ENCODE measurements at places on chromosomes 3 and 15.

DNA sequence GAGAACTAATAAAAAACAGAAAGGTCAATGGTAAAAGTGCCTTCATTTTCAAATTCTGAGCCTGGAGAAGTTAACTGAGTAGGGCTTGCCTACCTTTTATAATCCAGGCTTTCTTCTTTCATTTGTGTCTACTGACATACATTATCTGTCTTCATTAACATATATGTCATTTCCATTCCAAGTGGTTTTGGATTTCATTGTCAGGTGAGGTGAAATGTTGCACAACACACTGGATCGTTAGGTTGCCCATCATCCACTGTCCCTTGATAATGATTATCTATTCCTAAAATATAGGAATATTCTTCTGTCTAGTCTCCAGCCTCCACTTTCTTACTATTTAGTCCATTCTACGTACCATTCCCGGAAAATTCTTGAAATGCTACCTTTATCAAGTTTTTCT is 55.0 kb upstream of the CP start:
- no peak for DNase-seq

- DNase-seq = no peak
These were observed 61.9 kb downstream of the WHAMM start for GRCh38 chr15:82871358-82871757.

DNA sequence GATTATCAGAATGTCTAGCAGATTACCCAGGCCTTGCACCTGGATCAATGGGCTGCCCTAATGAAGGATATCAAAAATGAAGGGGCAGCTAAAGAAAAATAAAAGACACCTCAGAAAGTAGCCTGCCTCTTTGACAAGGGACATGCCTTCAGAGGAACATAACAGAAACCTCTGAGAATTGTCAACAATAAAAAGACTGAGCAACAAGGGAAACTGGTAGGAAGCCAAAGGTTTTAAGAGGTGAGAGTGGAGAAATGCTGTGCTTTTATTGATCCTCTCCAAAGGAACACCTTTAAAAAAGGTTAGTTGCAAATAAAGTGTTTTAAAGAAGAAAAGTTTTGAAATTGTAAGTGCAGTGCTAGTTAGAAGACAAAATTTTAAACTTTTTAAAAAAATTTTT is 187.8 kb upstream of the TTC14 start:
- DNase-seq = no peak

DNA sequence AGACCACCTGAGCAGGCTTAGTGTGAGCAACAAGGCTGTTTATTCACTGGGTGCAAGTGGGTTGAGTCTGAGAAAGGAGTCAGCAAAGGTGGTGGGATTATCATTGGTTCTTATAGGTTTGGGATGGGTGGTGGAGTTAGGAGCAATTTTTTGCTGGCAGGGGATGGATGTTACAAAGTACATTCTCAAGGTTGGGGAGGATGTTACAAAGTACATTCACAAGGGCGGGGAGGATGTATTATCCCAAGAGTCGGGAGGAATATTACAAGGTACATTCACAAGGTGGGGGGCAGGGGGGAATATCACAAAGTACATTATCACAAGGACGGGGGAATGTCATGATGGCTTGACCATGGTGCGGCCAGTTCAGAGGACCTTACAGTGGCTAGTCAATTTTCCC is 32.9 kb upstream of the OSBPL11 start:
- DNase-seq = no peak

DNA sequence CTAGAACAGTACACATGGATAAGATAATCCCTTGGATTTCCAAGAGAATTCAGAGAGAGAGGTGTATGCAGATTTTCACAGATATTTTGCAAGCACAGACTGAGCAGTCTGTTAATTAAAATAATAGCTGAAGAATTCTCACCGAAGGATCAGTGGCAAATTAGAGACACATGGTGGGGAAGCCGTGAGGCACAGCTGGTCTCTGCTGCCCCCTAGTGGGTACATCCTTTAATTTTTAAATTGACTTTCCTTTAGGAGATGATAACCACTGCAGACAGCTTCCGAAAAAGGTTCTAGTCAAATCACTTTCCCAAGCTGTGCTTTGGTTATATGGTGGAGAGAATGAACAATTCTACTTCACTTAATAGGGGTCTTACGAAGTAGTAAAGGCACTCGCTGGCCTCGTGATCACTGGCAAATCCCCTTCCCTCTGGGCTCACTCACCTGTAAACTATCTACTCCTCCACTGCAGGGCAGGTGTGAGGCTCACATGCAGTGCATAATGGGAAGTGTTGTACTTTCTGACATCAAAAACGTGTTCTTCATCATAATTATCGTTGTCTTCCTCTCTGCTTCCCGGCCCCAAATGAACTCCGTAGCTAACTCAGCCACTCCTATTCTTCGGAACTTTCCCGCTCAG is 19.5 kb downstream of the MESD start:
- peak; percentile 37 for DNase-seq

GRCh38 chr3:156643729-156644389 is 30.5 kb upstream of the TIPARP start:
- no peak for DNase-seq

GRCh38 chr15:70034141-70034540 is 63.6 kb downstream of the TLE3 start:
- DNase-seq = no peak

GRCh38 chr3:52527732-52528585 is 5.7 kb downstream of the NT5DC2 start:
- DNase-seq = no peak

- DNase-seq = no peak
These were observed 15.4 kb upstream of the ABHD10 start for GRCh38 chr3:111963424-111963823.

GRCh38 chr3:138774529-138775253 is 60.0 kb downstream of the PIK3CB start:
- DNase-seq = peak; percentile 100

DNA sequence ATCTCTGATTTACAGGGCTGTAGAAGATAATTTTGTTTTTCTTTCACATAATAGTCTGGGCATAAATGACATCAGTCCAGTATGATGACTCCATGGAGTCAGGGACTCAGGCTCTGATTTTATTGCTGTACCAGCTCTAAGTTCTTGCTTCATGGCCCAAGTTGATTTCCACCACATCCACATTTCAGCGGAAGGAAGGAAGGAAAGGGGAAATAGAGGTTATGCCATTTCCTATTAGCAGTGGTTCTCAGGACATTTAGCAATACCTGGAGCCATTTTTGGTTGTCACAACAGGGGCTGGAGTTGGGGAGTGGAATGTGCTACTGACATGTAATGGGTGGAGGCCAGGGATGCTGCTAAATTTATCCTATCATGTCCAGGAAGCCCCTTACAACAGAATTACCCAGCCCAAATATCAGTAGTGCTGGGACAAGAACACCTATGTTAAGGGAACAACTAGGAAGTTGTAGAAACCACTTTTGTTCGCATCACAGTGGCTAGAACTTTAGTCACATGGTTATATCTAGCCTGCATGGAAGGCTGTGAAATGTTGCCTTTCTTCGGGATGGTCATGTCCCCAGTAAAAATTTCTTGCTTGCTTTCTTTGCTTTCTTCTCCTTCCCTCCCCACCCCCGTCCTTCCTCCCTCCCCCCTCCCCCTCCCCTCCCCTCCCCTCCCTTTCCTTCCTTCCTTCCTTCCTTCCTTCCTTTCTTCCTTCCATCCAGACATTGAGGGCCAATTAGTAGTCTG is 42.1 kb downstream of the OXSR1 start:
- no peak for DNase-seq

DNA sequence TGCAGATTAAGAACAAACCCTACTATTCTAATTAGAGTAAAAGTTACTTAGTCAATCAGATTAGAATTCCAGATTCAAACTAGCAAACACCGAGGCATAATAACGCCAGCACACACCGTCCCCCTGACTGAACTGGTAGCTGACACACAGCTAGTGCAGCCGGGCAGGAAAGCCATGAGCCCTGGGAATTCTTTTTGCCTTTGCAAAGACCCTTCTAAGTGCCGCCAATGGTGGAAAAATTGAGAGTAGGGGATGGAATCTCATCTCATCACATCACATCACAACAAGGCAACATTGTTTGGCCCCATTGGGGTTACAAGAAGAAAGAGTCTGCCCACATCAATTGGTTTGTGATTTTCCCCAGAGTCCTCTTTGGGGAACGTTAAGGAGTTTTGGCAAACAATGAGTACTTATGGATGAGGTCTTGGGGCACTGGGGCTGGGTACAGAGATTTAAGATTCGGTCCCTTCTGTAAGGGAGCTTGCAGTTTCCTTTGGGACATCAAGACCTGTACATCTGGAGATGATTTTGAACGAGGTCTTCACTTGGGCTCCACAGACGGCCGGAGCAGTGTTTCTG is 120.4 kb upstream of the MEF2A start:
- DNase-seq = no peak

GRCh38 chr3:57397175-57398026 is 104.9 kb upstream of the ASB14 start:
- no peak for DNase-seq

GRCh38 chr15:101123222-101123910 is 128.5 kb downstream of the CHSY1 start:
- DNase-seq = no peak

DNA sequence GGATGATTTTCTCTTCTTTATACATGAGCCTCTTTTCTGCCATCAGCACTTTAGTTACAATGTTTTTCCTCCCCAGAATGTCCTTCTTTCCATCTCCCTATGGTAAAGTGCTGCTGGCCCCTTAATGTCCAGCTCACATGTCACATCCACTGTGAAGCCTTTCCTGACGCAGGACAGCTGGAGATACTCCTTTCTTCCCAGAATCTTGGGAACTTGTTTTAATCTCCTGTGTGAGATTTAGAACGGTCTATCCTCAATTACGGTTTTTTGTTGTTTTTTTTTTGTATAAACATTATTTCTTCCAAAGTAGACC is 147.7 kb upstream of the TSC22D2 start:
- DNase-seq = no peak

GRCh38 chr3:108475220-108475782 is 35.1 kb downstream of the MYH15 start:
- DNase-seq = no peak

DNA sequence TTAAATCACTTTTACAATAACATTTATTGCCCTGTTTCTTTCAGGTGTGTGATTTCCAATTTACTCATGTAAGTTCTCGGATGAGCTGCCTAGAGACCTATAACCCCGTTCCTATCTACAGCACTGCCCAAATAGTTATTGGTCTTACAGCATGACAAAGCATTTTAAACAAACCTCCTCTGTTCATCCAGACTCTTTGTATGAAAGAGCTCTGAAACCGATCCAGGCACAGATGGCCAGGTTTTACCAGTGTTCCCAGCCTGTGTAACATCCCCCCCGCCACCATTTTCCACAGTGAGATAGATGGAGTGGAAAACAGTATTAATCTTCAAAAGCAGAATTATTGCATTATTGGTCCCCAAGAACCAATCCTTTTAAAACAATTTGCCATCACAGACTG is 59.0 kb upstream of the SPTSSB start:
- DNase-seq = no peak

DNA sequence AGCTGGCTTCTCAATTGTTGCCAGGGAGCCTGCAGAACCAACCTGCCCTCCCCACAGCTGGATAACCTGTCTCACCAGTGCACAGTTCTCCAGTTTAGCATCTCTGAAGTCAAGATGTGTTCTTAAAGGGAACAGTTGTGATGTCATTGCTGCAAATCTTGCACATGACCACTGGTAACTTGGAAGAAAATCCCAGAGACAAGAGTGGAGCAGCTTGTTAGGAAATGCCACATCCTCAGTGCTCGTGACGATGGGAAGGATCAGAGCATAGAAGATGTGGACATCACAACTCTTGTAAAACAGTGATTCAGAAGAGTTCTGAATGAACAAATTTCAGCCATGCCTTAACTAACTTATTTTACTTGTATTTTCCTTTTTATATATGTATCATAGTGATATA is 36.1 kb upstream of the LIMD1 start:
- DNase-seq = no peak

- no peak for DNase-seq
These were observed 166.0 kb downstream of the TP63 start for GRCh38 chr3:189797103-189797750.

DNA sequence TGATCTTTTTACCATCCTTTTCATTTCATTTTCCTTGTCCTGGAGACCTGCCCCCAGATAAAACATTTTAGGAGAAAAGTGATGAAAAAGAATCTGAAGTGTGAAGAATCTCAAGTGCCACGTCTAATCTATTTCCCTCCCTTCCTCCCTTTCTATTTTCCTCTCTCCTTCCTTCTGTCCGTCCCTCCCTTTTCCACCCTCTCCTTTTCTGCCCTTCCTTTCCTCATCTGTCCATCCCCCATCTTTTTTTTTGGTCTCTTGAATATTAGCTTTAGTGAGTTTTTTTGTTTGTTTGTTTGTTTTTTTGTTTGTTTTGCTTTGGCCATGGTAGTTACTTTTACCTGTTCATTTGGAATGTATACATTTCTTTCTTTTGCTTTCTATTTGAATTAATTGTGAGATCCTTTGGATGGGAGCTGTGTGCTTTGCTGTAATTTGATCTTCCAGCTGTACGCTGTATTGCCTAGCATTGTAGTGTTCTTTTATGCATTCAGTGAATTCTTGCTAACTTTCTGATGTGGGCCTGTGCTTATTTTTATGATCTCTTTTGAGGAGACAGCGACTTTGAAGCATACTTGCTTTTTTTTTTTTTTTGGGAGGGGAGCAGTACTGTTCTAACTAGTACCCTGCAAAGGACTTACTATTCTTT is 19.2 kb downstream of the CDIN1 start:
- DNase-seq = peak; percentile 11
